ENCODE measurements at places on chromosomes 7 and 10.

DNA sequence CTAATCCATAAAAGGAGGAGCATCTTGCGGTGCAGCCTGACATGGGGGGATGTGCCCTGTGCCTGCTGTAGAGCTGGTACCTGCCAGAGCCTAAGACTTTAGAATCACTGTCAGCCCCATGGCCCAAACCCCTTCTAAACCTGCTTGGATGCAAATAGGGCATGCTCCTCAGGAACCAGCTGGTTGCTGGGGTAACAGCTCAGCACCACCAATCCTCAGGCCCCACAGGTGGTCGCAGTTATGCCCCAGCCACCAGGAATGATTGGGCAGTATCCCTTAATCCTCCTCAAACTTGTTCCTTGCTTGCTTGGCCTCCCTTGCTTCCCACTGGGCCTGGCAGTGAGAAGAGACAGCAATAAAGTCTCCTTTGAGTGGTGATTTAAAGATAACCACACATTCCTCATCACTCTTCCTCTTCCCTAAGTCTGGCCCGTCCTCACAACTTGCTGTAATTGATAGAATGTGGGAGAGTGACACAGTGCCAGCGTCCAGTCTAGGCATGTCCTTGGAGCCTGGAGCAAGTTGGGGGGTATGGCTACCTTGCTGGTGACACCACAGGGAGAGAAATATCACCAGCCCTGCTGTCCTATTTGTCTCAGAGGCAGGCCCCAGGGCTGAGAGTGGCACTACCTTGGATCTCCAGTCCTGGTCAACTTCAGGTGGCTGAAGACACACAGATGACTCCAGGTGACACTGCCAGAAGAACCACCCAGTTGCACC is 43.0 kb downstream of the VSTM4 start:
- DNase-seq: no peak

- DNase-seq: no peak
Observed at GRCh38 chr7:326809-327232, 36.9 kb downstream of the FOXL3 start.

GRCh38 chr10:61142987-61143386 is 199.0 kb upstream of the RHOBTB1 start:
- no peak for DNase-seq

- DNase-seq: no peak
Observed at GRCh38 chr10:103874730-103875129, 19.4 kb upstream of the SH3PXD2A start.

GRCh38 chr10:35707642-35708425 is 65.7 kb upstream of the FZD8 start:
- DNase-seq: no peak

DNA sequence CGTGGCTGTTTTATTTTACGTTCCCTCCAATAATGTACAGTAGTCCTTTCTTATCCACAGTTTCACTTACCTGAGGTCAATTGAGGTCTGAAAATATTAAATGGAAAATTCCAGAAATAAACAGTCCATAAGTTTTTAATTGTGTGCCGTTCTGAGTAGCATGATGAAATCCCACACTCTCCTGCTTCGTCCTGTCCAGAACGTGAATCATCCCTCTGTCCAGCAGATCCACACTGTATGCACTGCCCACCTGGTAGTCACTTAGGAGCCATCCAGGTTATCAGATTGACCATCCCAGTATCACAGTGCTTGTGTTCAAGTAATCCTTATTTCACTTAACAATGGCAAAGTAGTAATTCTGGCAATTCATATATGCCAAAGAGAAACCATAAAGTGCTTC is 46.3 kb downstream of the STARD3NL start:
- no peak for DNase-seq

DNA sequence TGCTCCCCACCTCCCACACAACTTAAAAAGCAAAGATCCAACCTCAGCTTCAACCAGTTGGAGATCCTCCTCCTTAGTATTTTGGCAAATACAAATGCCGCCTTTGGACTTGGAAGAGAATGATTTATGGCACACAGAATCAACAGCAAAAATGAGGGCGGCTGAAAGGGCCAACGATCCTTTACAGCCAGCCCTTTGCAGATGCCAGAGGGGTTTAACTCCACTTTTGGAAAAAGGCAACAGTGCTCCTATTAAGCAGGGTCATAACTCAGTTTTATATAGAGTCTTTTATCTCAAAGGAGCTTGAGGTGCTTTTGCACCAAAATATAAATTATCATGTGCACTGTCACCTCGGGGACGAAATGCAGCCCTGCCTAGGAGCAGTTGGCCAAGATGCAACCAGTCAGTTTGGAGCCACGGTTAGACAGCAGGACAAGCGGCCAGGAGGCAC is 56.7 kb upstream of the JCAD start:
- no peak for DNase-seq

- DNase-seq: no peak
Observed at GRCh38 chr10:64486149-64486548, 964.9 kb downstream of the REEP3 start.

GRCh38 chr7:36563706-36564327 is 160.5 kb downstream of the AOAH start:
- DNase-seq: no peak

DNA sequence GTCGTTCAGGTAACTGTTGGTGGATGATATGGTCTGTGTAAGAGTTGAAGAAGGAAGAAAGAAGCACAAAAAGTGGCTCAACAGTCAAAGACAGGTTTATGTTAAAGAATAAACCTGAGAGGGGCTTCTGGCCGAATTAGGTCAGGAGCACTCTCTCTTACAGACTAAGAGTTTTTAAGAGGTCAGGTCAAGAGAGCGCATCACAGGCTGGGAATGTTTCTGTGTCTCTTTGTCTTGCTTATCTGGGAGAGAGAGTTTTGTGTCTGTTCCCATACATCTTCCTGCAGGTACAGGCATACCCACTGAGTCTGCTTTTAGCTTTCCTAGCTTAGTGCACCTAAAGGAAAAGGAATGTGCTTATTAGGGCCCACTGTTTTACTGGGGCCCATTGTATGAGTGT is 22.2 kb upstream of the PRPF18 start:
- no peak for DNase-seq

DNA sequence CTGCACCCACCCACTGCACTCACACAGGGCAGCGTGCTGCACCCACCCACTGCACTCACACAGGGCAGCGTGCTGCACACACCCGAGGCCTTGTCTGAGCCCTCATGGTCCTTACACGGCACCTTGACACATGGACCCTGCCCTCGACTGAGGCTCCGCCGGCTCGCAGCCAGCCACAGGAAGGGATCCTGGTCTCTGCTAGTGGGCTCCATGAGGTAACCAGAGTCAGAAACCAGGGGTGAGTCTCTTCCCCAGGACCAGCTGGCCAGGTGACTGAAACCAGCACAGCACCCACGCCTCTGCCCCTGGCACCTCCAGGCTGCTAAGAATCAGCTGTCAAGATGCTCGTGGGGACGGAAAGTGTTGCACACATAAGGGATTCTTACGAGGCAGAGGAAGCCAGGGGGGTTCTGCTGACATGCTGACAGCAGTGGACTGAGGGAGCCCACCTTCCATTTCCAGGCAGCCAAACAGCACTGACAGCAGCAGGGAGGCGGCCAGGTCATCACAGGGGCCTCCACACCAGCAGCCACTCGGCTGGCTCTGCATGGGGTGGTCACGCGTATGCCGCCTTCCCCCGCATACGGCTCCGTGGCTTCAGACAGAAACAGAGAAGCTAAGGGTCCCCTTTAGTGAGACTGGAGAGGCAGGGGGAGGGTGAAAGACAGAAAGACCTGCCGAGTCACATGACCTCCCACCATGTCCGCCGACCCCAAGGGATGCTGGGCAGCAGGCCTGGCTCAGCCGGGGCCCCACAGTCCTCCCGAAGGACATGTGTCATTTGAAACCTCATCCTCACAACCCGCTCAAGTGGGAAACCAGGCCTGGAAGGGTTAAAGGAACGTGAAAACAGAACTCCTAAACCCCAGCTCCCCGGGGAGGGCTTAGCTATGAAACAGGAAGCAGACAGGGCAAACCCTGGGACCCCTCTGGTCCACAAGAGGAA is 34.2 kb downstream of the GPER1 start:
- no peak for DNase-seq

- DNase-seq: no peak
Observed at GRCh38 chr10:37865264-37865663, 7.9 kb upstream of the ZNF248 start.

- no peak for DNase-seq
Observed at GRCh38 chr10:29795850-29796249, 161.1 kb upstream of the SVIL start.

GRCh38 chr7:101580596-101580995 is 48.5 kb downstream of the MYL10 start:
- no peak for DNase-seq
